NCI-H345 (cell line): ENCODE measurements at places on chromosomes 6 and 20.

DNA sequence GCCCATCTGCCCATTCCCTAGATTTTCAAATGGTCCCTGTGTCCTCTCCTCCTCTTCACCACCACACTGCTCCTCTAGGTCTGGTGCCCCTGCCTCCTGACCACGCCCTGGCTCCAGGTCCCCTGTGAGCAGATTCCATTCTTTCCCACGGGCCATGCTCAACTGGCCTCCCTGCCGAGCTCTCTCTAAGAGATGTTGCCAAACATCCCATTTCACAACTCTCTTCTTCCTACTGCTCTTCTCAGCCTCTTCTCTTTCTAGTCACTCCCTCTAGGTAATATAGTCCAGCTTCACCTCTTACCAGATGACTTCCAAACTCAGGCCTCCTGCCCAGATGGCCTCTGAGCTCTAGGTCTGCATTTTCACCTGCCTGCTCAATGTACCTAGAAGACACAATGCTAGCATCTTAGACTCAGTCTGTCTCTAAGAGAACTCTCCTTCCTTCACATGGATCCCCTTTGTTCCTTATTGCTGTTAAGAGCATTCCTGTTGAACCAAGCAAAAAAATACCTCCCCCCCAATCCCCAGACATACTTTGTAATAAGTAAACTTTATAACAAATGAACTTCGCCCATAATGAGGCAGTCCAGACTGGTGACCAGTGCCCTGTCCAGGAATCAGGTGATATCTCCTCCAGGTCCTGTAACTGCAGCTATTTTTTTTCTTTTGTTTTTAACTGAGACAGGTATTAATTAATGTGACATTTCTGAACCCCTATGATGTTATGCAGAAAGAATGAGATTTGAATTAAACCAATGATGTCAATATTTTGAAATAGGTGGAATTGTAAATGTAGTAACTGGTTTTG lies 79.0 kb downstream of the LYRM4 start:
- no peak for DNase-seq

- DNase-seq: no peak
Observed at GRCh38 chr20:17881741-17882064, 86.9 kb downstream of the SNX5 start.

GRCh38 chr6:20876561-20876960 lies 342.3 kb downstream of the CDKAL1 start:
- no peak for DNase-seq

DNA sequence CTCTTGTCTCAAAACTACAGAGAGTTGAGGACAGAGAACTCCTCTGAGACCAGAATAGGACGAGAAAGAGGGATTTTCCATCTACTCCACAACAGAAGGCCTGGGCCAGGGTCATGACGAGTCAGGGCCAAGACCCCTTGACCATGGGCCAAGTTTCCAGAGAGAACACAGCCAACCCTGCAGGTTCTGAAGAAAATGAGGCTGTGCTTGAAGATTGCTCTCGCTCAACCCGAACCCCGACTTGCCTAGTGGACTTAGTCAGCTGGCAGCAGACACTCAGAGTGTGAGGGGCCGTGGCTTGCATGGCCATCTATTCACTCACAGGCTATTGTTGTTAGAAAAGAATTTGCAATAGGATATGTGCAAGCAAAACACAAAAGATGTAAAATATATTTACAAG lies 54.5 kb downstream of the TMEM242 start:
- no peak for DNase-seq
